ENCODE measurements at places on chromosomes 7 and 10. TPM values are rescaled to one million over a fixed set of nuclear protein-coding genes. Genes with fewer than 3 reads are reported as not detected.
A peak's percentile ranks its signal among the peaks of the same experiment; 100 is the strongest.

Gene CYP2C8
- not detected for total RNA-seq

GRCh38 chr7:157397731-157398691 lies 61.2 kb downstream of the DNAJB6 start:
- H3K27me3 ChIP-seq: no peaks in the 10 kb centered on the region
- peak overlapping the region; percentile 54 for H3K4me3 ChIP-seq
- 0 out of 2 replicates have a peak, but pooled peaks cover 4% of the 10 kb centered on the region for H3K36me3 ChIP-seq
- peak overlapping the region; percentile 86 for H3K27ac ChIP-seq

- DNase-seq: peak; percentile 43
- no peaks in the 10 kb centered on the region for H3K27me3 ChIP-seq
- H3K4me1 ChIP-seq: 0 out of 2 replicates have a peak, but pooled peaks cover 4% of the 10 kb centered on the region
- H3K27ac ChIP-seq: no peak overlapping the region
- no peak overlapping the region for H3K4me3 ChIP-seq
These were observed 73.7 kb downstream of the ABLIM1 start for GRCh38 chr10:114584419-114584818.

- no peak overlapping the region for H3K4me3 ChIP-seq
- peak; percentile 88 for DNase-seq
- H3K36me3 ChIP-seq: no peaks in the 10 kb centered on the region
- no peaks in the 10 kb centered on the region for H3K27me3 ChIP-seq
- H3K4me1 ChIP-seq: no peaks in the 10 kb centered on the region
These were observed 72.4 kb downstream of the ABCC2 start for GRCh38 chr10:99854860-99855259.

DNA sequence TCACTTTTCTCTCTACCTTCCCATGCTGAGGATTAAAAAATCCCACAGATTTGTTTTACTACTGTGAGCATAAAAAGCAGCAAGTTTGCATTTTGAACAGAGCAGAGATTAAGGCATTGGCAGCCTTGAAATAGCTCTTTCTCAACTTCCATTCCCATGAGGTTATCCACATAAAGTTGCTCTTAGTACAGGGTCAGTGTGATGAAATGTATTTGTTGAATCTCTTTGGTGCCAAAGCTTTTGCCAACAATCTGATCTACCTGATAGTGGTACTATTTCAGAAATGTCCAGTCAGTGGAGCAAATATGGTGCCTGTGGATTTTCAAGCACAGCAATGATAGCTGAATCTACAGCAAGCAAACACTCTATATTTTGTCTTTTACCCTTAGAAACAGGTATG lies 254.8 kb downstream of the INHBA start:
- H3K27ac ChIP-seq: no peak overlapping the region
- peaks cover 9% of the 10 kb centered on the region for H3K4me1 ChIP-seq
- peak; percentile 56 for DNase-seq
- H3K36me3 ChIP-seq: no peaks in the 10 kb centered on the region
- no peak overlapping the region for H3K4me3 ChIP-seq

GRCh38 chr10:56449770-56450169 lies 88.7 kb upstream of the ZWINT start:
- H3K27ac ChIP-seq: no peak overlapping the region
- no peaks in the 10 kb centered on the region for H3K36me3 ChIP-seq
- no peak for DNase-seq
- no peaks in the 10 kb centered on the region for H3K4me1 ChIP-seq
- no peak overlapping the region for H3K4me3 ChIP-seq

Gene PRRT4
- not detected for total RNA-seq

Gene PRTFDC1
- 11.4 TPM for total RNA-seq

Gene ACSM6
- not detected for total RNA-seq

Gene OR9A2
- total RNA-seq: not detected

Gene NPC1L1
- total RNA-seq: not detected

Gene CDK14
- 21.2 TPM for total RNA-seq
